H7 (cell line): ENCODE measurements at places on chromosomes 2 and 18.
A peak's percentile ranks its signal among the peaks of the same experiment; 100 is the strongest.

DNA sequence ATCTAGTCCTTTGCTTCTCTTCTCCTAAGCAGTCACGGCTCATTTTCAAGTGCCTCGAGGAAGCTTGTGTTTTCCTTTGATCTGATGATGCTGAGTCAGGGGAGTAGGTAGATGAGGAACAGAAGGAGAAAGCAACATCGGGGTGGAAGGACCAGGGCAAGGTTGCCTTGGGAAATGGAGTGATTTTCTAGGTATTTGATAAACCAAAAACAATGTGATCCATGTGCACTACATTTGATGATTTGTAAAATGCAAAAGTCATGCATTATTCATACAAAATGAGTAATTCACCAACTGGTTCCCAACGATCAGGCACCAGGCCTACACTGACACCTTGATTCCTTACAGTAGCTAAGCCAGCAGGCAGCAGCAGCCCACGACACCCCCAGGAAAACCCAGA, 205.3 kb downstream of the ANAPC1 start:
- DNase-seq, result no peak

DNA sequence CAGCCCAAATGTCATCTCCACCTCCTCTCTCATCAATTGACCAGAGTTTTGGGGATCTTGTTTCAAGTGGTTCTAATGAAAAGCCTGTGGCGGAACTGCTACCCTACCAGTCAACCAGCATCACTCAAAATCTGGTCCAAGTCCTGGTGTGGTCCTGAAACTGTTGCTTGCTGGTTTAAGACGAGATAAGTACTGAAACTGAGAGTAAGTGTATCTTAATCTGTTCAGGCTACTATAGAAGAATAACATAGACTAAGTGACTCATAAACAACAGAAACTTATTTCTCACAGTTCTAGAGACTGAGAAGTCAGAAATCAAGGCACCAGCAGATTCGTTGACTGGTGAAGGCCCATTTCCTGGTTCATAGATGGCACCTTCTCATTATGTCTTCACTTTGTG, 879 bp upstream of the GALNT5 start:
- DNase-seq, result no peak

DNA sequence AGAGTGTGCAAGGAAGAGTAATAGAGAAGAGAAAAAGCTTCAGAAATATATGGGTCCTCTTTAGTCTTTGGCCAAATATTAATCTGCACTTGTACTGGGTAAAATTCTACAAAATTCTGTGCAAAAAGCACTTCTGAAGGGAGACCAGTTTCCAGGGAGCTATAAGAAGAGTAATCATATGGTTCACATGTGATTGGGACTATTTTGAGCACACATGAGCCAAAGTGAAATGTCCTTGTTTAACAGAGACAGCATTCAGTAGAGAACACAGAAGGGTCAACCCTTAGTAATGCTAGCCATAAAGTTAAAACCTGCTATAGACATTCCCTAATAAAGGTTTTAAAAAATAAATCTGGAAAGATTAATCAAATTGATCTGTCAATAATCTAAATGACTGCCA, 49.3 kb upstream of the ACVR1C start:
- no peak for DNase-seq

- DNase-seq, result no peak
Measured at GRCh38 chr2:69686813-69687212, 43.3 kb upstream of the AAK1 start.

DNA sequence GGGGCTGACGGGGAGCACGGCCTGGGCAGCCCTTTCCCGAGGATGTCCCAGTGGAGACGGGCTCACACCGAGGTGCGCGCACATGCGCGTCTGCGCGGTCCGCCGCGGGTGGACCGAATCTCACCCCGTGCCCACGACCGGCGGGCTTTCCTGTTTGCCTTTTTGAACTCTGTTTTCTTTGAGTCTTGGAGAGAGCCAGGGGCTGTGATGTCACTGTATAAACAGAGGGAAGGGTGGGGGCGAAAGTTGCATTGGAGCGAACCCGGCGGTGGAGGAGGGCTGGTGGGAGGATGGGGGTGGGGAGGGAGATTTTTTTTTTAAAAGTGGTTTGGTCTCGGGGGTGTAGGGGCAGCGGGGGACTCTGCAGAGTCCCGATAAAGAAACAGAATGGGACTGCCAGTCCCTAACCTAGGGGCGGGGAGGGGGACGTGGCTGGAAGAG, 141.2 kb upstream of the CTAGE1 start:
- DNase-seq, result peak; percentile 53
